ENCODE measurements at places on chromosomes 16 and 17.

- DNase-seq: no peak
Measured at GRCh38 chr17:42531455-42532354, 4.3 kb upstream of the NAGLU start.

DNA sequence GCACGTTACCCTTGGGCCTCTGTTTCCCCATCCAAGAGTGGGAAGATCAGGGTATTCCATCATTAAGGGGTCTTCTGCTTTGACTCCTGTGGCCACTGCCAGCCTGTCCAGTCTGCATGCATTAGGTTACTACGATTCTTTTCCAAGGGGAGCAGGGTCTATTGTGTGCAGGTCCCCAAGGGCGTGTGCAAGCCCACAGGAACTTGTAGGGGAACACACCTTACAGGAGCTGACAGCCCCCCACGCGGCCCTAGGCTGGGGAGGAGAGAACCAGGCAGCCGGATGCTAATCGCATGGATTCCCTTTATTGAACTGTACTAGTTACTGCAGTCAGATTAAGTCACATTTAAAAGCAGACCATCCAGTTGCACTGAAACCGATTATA, 116.7 kb downstream of the C16orf78 start:
- no peak for DNase-seq

- DNase-seq: no peak
Measured at GRCh38 chr17:81681672-81682071, 1.9 kb downstream of the ARL16 start.

DNA sequence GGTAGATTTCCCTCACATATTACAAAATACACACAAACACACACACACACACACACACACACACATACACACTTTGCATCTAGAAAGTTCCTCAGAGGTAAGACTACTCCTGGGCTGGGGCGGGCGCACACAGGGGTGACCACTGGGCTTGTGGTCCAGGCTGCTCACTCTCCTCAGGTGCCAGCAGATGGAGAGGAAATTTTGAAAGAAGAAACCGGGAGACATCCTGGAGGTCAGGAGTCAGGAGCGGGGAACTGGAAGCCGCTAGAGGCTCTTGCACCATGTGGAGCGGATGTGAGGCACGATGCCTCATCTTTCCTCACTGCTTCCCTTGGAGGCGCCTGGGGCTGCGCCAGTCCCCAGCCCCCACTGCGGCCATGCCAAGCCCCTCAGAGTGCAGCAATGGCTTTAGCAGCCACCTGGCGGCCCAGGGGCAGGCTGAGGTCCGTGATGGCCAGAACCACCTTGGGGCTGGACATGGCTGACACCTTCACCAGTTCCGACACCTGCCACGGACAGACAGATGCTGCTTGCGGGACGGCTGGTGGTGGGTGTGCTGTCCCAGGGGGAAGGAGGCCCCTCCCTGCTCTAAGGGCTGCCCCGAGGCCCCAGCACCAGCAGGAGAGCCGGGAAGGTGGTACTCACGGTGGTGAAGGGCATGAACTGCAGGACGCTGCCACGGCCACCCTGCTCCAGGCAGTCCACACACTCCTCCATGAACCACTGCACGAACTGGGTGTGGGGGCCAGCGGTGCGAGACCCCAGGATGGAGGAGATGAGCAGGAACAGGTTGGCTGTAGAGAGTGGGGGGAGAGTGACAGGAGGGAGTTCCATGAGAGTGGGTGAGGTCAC, 4.1 kb downstream of the CSF3 start:
- peak; percentile 64 for DNase-seq

GRCh38 chr16:58487566-58488351, 12.2 kb upstream of the NDRG4 start:
- DNase-seq: peak; percentile 52

GRCh38 chr16:68426347-68426652, 22.0 kb downstream of the SMPD3 start:
- no peak for DNase-seq

GRCh38 chr16:53597776-53598175, 94.8 kb upstream of the AKTIP start:
- no peak for DNase-seq

GRCh38 chr17:59842901-59843652, 49.7 kb downstream of the TUBD1 start:
- peak; percentile 97 for DNase-seq

GRCh38 chr17:77730376-77730775, 228.1 kb upstream of the TNRC6C start:
- DNase-seq: no peak

- no peak for DNase-seq
Measured at GRCh38 chr17:60891149-60891548, 213.5 kb downstream of the BCAS3 start.

Data from astrocyte (in vitro differentiated cells and primary cell).